Stimulated activated CD8-positive, alpha-beta memory T cell treated with anti-CD3 and anti-CD28 coated beads, Interleukin-2, amount 100 ng/mL, for 1 hour (primary cell): ENCODE measurements at places on chromosomes 7 and 10.

DNA sequence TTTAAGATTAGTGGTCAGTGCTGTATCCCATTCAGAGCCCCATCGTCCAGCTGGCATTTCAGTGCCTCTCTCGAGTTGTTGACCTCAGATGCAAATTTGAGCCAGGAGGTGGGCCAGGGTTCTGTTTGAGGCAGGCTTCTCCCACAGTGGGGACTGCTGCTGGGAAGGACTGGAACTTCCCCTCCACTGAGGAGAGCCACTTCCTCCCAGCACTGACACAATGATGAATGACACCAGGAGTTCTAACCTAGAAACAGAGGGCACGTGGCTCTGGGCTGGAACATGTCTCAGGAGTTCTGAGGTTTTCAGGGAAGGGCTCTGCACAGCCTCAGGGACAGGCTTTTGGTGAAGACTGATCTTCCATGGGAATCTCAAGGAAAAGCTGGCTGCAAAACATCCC is 18.3 kb upstream of the BTBD16 start:
- no peak for DNase-seq

DNA sequence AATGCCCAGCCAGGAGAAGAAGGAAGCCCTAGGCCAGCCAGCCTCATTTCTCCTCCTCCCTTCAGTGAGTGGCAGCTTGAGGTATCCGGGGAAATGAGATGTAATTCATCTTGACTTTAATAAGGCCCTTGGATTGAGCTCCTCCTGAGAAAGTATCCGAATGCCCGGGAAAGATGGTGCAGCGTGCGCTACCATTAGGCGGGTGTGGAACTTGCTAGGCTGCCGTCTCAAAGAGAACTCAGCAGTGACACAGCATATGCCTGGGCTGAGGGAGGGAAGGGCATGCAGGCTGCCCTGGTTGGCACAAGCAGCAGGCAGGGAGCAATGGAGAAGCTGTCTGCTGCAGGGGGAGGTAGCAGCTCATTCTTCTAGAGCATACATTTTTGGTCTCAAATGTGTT is 659.8 kb upstream of the FOXK1 start:
- DNase-seq, result no peak

DNA sequence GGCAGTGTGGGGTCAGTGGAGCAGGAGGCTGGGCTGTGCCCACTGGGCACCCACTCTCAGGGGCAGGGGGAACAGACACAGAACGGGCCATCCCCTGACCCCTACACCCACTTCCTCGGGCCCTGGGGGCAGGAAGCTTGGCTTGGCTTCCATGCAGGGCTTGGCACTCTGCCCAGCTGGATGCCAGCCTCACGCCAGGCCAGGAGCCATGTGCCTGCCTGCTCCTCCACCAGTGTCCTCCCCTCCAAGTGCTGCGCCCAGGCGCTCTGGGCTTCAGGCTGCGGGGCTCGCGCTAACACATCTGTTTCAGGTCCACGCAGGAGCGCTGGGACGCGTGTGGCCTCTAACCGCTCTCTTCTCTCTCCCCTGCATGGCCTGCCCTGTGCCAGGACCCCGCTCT is 12.7 kb downstream of the LDB3 start:
- no peak for DNase-seq

GRCh38 chr10:78540355-78541076 is 506.9 kb downstream of the RPS24 start:
- DNase-seq, result no peak

GRCh38 chr10:97755718-97756117 is 16.1 kb downstream of the SFRP5 start:
- no peak for DNase-seq

GRCh38 chr10:67784474-67784873 is 53.5 kb downstream of the DNAJC12 start:
- no peak for DNase-seq

GRCh38 chr10:47396311-47396717 is 12.2 kb upstream of the ZNF488 start:
- no peak for DNase-seq
